ENCODE measurements at places on chromosomes 16 and 17.

DNA sequence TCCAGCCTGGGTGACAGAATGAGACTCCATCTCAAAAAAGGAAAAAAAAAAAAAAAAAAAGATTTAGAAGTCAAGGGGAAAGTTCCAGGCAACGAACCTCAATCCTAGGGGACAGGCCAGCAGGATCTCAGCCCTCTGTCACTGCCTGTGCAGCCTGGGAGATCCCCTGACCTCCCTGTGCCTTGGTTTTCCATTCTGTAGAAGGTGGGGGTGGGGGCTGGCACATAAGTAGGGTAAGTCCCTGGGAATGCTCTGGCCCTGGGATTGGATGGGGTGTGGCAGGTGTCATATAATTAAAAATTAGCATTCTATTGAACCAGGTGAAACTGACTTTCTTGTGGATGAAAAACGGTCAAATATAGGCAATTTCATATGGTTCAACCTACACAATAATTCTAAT is 90.5 kb downstream of the C16orf78 start:
- ATAC-seq: no peak

GRCh38 chr17:66564992-66565465 is 262.6 kb downstream of the PRKCA start:
- ATAC-seq: no peak

- peak; percentile 30 for ATAC-seq
These were observed 48.1 kb downstream of the MYO18A start for GRCh38 chr17:29131814-29132682.

GRCh38 chr17:48630925-48631692 is 5.0 kb upstream of the HOXB9 start:
- ATAC-seq: no peak

DNA sequence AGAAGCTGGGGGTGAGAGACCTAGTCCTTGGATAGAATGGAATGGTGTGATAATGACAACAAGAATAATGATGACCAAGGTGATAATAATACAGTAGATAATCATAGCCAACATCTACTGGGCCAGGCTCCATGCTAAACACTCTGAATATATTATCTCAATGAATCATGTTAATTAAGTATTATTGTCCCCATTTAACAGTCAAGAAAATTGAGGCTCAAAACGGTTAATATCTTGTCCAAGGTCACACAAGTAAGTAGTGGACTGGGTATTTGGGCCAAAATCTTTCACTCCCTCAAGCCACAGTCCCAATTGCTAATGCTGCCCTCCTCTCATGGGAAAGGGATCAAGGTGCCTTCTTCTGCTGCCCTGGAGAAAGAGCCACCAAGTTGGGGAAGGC is 3.9 kb upstream of the KRT19 start:
- ATAC-seq: no peak

DNA sequence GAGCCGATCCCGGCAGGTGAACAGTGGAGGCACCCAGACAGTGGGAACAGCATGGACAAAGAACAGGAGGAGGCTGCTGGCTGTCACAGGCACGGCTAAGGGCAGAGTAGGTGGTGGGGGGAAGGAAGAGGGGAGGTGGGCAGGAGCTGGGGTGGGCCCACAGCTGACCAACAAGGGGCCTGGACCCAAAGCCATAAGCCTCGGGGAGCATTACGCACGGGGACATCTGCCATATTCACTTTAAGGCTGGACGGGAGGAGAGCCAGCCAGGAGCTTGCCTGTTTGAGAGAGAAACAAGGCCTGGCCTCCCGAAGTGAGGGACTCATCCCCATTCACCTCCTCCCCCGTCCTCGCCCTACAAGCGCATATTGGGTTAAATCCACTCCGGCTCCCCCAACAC is 19.6 kb upstream of the HAP1 start:
- ATAC-seq: no peak

GRCh38 chr16:67703626-67704025 is 15.5 kb downstream of the GFOD2 start:
- ATAC-seq: peak; percentile 69

- ATAC-seq: no peak
These were observed 455 bp upstream of the GRB7 start for GRCh38 chr17:39737206-39737759.

DNA sequence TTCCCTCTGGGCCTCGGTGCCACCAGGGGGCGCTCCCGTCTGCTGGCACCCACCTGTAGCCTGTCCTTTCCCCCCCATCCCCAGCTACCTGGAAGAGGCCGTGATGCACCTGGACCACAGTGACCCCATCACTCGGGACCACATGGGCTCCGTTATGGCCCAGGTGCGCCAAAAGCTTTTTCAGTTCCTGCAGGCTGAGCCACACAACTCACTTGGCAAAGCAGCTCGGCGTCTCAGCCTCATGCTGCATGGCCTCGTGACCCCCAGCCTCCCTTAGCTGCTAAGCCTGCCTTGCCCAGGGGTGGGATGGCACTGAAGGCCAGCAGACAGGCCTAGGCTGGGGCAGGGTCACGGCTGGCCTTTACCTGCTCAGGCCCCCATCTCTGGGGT is 818 bp upstream of the NRN1L start:
- ATAC-seq: peak; percentile 83

DNA sequence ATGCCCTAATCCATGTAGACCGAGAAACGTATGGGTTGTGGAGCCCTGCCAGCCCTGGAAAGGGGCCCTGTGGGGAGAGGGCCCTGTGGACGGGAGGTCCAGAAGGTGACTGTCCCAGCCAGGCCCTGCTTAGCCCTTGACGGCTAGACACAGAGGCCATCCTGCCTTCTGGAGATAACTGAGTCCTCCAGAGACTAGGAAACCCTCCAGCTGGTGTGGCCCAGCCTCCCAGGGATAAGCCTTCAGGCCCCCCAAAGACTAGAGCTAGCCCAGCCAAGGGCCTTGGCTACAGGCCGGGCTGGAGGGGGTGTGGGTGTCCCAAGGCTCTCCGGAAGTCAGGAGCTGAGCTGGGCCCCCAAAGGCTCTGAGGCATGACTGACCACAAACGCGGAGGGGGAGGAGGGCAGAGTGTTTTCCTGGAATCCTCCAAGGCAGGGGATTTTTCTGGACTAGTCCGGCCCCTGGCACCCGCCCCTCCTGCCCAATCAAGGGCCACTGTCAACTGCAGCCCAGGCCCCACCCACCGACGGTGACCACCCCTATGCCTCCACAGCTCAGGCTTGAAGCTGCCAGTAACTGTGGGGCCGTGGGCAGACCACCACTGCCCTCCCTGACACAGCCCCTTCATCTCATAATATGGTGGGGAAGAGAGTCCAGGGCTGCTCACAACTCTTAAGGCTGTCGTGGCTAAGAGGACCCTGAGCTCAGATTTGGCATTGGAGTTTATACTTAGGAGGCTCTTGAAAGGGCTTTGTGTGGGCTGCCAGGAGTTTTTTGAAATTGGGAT is 885 bp upstream of the VASN start:
- ATAC-seq: no peak

- no peak for ATAC-seq
These were observed 8.9 kb downstream of the NHERF2 start for GRCh38 chr16:2035431-2036199.

DNA sequence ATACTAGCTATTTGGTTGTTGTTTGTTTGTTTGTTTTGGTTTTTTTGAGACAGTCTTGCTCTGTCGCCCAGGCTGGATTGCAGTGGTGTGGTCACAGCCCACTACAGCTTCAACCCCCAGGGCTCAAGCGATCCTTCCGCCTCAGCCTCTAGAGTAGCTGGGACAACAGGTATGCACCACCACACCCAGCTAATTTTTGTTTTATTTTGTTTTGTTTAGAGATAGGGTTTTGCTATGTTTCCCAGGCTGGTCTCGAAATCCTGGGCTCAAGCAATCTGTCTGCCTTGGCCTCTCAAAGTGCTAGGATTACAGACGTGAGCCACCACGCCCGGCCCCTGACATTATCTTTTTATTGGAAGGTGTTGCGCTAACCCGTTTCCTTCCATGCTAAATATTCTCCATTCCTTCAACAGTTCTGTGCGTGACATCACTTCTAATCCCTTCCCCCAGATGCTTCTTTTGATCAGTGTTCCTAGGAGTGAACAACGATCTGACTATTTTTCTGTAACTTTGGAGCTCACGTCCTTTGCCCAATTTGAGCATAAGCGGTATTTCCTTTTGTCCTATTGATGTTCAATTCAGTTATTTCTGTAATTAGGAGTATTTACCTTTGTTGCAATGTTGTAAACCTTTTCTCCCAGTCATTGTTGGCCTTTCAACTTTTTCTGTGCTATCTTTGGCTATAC is 30.2 kb upstream of the EMP2 start:
- ATAC-seq: no peak

- ATAC-seq: no peak
These were observed 29.8 kb upstream of the SPPL2C start for GRCh38 chr17:45814622-45815606.

DNA sequence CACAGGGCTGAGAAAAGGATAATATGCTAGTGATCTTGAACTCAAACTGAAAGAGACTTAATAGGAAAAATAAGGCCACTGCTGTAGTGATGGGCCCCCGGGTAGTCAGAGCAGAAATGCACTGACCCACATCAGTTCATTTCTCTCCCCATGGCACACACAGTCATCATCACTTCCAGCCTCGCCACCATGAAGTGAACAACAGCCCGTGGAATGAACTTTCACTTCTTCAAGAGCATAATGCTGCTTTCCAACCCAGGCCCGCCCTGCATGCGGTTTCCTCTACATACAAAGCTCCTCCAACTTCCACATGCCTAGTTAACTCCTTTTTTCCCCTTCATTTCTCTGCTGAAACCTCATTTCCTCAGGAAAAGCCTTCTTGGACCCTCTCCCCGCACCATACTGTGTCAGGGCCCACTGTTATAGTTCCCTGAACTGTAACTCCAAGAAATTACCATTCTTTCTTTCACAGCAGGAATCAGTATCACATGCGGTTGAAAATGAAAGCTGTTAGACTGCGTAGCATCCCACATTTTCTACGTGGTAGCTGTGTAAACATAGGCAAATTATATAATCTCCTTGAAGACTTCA is 65.8 kb upstream of the SMIM36 start:
- ATAC-seq: peak; percentile 70

DNA sequence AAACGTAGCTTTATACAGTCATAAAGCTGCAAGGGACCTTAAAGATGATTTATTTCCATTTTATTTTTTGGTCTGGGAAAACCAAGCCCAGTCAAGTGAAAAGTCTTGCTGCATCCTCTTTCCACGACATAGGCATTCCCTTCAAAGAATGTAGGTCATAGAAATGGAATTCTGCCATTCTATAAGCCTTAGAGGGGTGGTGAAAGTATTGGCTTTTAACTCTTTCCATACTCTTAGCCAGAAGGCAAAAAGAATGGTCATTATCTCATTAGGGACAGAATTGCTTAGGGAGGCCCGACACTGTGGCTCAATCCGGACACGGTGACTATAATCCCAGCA is 7.9 kb upstream of the MSL1 start:
- no peak for ATAC-seq

DNA sequence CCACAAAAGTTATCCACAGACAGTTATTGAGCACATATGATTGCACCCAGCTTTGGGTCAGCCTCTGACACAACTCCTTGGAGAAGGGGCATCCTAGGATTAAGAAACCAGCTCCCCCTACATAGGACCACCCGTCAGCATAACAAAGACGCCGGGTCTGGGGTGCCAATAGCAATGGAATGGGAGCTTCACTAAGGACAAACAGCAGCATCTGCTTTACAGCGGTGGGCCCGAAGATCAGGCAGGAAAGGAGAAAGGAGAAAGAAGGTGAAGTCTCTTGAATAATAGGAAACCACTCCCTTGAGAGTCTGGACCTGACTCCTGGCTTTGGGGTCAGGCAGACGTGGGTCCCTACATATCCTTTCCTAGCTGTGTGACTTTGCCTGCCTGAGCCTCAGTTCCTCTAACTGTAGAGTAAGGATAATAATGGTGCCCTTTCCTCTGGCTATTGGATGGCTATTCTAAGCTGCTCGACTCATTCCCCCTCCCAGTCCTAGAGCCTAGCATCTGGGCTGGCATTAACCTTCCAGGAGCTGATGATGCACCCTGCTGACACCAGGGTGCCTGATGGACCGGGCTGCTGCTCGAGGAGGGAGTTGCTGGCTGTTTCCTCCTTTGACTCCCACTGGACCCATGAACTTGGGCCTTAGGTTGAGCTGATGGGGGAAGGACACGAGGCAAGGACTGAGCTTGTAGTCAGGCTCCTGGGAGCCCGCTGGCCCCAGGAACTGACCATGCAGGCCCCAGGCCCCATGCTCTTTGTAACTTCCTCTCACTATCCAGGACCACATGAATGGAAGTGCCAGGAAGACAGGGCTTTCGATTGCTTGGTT is 94.2 kb downstream of the C16orf78 start:
- no peak for ATAC-seq

- no peak for ATAC-seq
These were observed 30.1 kb downstream of the CIITA start for GRCh38 chr16:10906914-10907756.

GRCh38 chr16:50709061-50709684 is 15.8 kb downstream of the NOD2 start:
- peak; percentile 20 for ATAC-seq
